ENCODE measurements at places on chromosomes 1 and 21.

DNA sequence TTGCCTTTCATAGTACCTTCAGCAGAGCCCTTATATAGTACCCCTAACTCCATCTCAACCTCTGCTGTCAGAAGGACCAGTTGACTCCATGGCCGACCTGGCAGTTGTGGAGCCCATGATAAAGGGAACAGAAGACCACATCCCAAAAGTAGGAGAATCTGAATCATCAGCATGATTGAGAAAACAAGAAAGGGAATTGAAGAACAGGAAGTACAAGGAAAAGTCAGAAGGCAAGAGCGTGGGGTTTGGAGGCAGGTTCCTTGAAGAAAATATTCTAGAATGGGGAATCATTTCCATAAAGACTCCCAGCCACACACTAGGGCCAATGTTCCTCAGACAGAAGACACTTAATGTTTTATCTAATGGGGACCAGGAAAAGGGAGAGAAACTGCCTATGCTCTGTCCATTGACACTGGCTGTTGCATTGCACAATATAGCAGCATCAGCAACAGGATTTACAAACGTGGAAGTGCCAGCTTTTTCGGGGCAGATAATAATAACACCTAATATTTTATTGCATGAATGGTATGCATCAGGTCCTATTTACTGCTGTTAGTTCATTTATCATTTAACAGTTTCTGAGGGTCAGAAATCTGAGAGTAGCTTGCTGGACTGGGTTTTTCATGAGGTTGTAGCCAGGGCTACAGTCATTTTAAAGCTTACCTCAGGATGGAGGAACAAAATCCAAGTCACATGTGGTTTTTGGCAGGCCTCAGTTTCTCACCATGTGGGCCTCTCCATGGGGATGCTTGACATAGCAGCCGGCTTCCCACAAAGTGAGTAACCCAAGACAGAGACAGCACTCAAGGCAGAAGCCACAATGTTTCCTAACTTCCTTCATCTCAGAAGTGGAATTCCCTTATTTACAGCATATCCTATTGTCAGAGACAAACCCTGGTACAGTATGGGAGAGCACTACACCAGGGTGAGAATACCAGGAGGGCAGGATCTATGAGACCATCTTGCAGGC lies 483.4 kb downstream of the PLPP3 start:
- DNase-seq: no peak

DNA sequence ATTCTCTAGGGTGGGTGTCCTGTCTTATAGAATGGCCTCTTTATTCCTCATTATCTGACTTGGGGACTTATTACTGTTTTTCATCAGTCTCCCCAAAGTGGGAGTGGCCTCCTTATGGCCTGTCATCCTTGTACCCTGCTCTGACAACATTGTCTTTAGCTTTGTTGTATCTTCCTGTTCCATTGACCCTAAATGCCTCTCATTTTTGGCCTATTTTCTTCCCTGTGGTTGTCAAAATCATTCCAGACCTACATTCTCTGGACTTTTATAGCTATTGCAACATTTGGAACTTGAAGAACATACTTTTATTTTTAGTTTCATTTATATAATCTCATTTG lies 9.7 kb downstream of the SFT2D2 start:
- DNase-seq: no peak

GRCh38 chr1:39752703-39753102 lies 14.0 kb downstream of the PPIE start:
- DNase-seq: no peak

DNA sequence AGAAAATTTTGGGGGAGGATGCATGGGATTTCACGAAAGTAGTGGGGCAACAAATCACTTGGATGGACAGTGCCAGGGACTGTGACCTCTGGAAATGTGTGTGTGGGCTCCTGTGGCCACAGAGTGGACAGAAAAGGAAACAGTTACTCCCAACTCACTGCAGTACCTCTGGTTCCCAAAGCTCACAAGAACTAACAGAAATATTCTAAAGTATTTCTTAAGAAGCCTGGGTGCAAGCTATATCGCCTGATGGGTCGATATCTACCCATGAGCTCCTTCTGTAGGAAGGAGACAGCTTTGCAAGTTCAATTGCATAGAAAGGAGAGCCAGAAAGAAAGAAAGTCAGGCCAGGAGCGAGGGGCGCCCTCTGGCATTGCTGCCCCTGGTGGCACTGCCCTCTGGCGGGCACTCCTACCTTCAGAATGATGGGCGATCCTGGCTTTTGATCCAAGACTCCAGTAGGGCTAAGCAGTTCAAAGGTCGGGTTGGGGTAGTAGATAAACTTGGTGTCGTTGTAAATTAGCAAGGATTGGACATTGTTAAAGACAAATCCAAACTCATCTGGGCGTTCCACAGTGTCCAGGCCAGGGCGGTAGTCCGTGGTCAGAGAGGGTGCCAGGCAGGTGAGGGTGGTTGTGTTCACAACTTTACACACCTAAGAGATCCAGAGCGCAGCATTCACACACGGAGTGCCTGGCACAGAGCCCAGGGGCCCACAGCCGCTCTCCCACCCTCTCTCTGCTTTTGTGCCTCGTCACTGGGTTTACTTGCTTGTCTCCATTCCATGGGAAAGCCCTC lies 134.7 kb upstream of the CD34 start:
- DNase-seq: no peak

- DNase-seq: no peak
Measured at GRCh38 chr1:208603721-208604120, 359.5 kb upstream of the PLXNA2 start.

DNA sequence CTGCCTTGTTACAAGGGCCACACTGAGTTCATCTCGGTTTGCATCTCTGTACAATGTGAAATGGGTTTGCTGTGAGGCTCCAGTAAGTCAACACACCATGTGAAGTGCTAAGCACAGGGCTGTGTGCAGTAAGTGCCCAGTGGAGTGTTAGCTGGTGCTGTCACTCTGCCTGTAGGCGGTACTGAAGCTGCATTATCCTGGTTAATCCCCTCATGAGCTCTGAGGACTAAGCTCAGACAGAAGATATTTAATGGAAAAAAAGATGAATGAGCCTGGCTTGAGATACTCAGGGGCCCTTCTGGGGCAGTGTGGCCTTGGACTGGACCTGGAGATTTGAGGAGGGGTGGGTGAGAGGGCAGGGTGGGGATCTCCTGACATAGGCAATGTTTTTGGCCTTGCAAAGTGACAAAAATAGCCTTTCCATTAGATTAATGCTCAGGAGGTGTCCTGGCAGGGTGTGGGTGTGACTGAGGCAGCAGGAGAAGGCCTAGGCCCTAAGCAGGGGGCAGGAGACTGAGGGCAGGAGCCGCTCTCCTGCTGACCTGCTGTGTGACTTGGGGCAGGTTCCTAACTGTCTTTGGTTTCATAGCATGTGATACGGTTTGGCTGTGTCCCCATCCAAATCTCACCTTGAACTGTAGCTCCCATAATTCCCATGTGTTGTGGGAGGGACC lies 570.5 kb downstream of the PTPRU start:
- no peak for DNase-seq

- no peak for DNase-seq
Measured at GRCh38 chr1:162689745-162690671, 57.7 kb downstream of the DDR2 start.

GRCh38 chr1:175338387-175339135 lies 146.0 kb upstream of the KIAA0040 start:
- DNase-seq: no peak

- no peak for DNase-seq
Measured at GRCh38 chr1:147541672-147542568, 619 bp downstream of the BCL9 start.

DNA sequence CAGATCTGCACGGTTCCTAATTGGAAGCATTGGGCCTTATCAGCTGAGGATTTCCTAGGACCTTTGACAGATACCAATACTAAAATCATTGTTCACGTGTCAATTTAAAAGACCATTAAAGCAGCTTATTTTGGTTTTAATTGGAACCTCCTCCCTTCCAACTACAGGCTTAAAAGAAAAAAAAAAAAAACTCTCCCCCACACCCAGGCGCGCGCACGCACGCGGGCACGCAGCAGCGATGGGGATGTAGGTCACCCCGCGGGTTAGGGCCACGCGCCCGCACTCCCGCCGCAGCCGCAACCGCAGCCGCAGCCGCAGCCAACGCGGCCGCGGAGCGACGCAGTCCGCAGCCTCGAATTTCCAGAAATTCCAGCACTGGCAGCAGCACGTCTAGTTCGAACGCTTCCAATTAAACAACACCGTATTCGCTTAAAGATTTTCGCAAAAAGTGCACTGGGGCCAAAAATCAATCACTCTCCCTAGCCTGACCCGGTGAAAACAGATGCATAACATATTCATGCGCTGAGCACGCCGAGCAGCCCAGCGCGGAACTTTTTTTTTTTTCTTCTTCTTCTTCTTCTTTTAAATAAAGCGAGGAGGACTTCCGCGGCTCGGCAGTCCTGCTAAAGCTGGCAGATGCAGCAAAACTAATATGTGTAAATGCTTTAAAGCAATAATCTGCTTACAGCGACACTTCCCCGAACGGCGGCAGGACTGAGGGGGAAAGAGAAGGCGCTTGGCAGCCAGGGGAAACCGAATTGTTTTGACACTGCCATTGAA lies 13.3 kb upstream of the BARHL2 start:
- no peak for DNase-seq

DNA sequence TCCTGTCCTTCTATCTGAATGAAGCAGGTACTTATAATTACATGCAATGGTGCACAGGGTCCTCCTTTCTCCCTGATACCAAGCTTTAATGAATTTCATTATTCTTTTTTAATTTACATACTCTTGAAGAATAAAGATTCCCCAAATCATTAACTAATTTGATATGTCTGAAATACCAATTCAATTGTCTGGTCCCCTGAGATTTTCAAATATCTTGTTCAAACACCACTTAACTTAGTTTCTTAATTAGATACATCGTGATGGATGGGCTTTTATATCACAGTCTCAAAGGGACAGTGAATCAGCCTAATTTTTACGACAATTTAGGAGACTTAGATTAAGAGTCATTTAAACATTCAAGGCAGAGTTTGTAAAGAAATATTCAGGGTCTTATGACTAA lies 1054.6 kb downstream of the PLA2G4A start:
- no peak for DNase-seq

DNA sequence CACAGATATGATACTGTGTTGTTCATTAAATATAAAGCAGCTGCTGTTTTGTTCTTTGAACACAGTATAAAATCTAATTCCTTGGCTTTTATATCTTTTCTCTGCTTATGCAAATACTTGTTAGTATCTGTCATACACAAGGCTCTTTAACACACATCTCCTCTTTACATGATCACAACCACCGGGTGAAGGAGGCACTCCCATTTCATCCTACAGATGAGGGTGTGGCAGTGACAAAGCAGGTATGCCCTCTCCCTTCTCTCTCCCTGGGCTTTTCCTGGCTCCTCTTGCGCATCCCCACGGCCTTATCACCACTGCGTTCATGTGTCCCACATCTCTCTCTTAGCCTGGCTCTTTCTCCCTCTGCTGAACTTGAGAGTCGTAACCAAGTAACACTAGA lies 38.2 kb downstream of the JUN start:
- DNase-seq: no peak

GRCh38 chr1:1954831-1955441 lies 35.9 kb upstream of the TMEM52 start:
- DNase-seq: no peak

GRCh38 chr1:61100578-61100977 lies 18.2 kb downstream of the NFIA start:
- no peak for DNase-seq

DNA sequence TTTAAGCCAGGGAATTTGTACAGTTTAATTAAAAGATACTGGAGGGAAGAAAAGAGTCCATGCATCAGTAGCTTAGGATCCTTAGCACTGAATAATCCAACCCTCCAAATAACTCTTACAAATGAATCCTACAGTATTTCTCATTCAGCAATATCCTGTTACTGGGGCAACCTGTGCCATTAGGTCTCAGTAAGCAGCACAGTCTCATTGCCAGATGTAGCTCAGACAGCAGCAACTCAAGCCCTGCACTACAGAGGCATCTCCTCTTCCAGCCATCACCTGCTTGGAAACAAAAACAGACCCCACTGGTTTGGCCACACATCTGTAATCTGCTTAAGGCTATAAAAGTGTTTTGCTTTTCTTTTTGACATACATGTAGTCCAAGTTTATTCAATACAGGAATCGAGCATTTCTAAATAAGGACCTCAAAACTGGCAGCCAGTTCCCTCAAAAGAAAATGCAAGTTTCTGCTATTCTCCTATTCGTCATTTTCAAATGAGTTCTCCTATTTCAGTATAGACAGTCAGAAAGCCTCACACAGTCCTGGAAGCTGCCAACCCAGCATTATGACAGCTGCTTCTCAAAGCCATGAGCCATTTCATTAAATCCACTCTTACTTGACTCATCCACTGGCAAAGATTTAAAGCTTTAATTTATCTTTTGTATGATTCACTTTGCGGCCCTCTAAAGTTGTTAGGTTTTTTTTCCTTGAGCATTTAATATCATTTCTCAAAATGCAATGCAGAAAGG lies 129.0 kb downstream of the APP start:
- DNase-seq: no peak

DNA sequence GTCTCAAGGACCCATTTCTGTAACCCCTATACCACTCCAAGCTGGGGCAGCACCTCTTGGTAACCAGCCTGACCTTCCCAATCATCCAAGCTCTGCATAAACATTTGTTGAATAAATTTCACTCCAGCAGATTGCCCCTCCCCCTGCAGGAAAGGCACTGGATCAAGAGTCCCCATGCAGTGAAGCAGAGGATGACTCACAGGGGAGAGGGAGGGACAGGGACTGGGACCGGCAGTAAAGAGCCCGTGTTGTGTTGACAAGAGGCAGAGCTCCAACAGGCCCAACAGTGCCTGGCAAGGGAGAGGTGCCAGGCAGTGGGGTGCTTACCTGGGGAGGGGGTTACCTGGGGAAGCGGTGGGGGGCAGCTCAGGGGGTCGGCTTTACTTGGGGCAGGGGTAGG lies 32.3 kb downstream of the SLC9A1 start:
- no peak for DNase-seq

DNA sequence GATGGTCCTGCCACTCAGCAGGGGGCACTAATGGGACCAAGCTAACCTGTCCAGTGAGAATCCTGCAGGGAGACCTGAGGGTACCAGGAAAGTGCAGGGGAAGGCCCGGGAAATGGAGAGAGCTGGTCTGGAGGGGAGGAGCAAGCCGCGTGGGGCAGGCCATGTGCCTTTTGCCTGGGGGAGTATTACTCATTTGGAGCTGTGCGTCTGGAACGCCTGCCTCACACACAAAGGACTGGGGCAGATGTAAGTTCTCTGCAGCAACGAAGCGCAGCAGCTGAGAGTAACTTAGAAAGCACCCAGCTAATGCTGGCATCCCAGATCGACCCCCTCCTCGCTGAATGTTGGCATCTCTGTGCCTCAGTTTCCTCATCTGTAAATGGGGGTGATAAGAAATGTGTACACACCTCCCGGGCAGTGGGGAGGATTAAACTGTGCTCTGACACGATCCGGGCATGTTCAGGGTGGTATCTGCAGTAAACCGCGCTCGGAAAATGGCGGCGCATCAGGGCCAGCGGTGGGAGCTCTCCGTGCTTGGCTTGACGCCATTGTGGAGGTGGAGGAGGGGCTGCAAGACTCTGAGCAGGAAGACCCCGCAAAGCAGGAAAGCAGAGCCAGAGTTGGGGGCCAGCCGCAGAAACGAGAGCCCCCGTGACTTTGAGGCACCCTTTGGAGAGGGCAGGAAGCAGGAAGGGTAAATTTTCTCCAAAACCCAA lies 212.5 kb downstream of the NPHP4 start:
- no peak for DNase-seq

Data from cortex of kidney (tissue), 1 donor.